ENCODE measurements at places on chromosomes 16 and 17.

GRCh38 chr17:73561111-73561510 lies 83.1 kb downstream of the SDK2 start:
- DNase-seq: no peak

GRCh38 chr17:80377798-80378197 lies 37.2 kb upstream of the ENDOV start:
- no peak for DNase-seq

GRCh38 chr16:66135421-66135831 lies 231.1 kb upstream of the CDH5 start:
- DNase-seq: no peak

DNA sequence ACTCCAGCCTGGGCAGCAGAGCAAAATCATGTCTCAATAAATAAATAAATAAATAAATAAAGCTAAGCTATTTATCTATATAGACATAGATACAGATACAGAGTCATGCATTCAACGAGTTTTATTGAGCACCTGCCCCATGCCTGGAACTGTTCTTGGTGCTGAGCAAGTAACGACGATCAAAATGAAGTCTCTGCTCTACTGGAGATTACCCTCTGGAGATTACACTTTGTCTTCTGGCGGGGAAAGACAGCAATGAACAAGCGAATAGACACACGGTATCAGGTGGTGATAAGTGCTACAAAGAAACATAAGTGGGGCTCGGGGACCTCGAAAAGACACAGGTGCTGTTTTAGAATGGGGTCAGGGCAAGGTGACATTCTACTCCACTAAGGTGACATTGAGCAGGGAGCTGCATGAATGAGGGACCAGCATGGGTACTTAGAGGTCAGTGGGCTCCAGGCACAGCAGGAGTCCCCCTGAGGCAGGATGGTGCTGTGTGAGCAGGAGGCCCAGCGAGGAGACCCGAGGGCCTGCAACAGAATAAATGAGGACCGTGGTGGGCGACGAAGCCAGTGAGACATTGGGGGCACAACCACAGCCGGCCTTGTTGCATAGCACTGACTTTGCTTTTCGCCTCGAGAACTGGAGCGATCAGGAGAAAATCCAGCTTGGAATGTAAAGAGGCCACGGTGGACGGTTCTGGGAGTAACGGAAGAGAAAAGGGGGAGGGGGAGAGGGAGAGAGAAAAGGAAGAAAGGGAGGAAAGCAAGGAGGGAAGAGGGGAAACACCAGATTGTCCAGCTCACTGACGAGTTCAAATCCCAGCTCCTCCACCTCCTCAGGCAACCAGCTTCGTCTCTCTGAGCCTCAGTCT lies 42.4 kb upstream of the MEAK7 start:
- DNase-seq: no peak

GRCh38 chr17:80987941-80988461 lies 3.6 kb upstream of the CHMP6 start:
- no peak for DNase-seq

DNA sequence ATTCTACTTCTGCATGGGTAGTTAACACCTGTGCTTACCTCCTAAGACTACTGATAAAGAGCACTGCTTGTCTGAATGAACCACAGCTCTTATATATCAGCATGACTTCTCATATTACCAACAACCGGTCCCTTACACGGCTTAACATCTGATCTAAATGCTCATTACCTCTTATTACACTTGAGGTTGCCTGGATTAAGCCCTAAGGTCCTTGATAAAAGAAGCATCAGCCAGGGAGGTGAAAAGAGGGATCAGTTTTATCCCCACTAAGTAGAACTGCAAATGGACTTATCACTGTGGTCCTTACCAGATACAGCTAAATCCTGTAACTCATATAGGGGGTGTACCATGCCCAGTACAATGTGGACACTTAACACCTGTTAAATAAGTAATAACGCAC lies 8.2 kb upstream of the RSKR start:
- no peak for DNase-seq

GRCh38 chr17:56740481-56740880 lies 93.2 kb downstream of the C17orf67 start:
- DNase-seq: no peak

DNA sequence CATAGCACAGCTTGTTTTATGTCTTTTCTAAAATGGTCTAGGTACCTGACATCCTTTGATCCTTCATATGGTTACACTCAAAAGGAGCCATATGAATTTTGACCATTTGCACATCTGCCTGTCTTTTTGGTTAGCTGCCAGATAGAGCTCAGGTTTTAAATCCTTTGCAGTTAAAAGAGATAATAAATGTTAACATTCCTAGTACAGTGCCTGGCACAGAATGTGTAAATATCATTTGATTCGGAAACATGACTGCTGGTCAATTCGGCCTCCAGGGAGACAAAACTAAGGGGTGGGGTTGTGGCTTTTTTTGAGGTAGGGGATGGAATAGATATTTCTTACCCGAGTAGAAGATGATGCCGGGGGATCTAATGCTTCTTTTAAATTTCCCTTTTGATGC lies 64.2 kb downstream of the FTO start:
- no peak for DNase-seq

DNA sequence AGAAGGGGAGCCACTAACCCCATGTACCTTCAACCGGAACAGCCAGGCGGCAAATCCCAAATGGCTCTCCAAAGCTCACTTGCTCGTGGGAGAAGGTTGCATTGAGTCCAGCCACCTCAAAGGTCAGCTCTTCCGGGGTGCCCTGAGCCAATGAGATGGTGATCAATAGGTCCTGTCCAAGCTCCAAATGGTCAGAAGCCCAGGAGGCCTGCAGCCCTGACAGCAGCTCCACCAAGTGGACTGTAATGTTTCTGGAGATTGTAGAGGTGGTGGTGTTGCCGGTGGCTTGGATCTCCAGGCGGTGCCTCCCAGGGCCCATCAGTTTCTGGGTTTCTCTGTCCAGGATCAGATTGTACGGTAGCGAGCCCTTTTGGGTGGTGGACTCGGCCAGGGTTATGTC lies 39.9 kb upstream of the BCO1 start:
- DNase-seq: no peak

GRCh38 chr16:9463461-9463860 lies 372.0 kb downstream of the HAPSTR1 start:
- DNase-seq: no peak

DNA sequence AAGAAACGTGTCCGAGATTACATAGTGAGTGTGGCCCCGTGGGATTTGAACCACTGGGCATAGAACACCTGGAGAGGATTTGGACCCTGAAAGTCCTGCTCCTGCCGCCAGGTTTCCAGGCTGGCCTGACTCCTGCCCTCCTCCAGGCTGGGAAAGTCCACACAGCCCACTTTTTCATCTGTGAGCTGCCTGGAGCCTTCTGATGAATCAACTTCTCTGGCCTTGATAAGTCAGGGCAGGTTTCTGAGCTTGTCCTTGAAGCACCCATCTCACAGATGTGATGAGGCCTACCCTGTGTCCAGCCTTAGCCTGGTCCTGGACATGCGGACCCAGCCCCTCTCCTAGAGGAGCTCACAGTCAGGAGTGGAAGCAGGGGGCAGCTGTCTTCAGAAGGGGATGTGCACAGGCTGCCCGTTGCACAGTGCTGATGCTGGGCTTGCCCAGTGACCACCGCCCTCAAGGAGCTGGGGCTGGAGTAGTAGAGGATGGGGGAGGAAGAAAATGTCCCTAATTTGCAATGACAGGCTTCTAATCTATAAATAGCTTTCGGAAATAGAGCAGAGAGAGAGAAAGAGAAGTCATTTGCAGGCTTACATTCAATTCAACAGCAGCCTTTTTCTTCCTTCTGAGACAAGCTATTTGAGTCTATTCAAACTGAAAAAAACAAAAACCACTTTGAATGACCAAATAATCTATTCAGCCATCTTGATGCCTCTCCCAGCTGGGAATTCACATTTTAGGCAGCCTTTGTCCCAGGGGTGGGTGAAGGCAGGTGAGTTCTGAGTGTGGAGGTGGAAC lies 73.5 kb upstream of the DNAJA2 start:
- DNase-seq: no peak

- DNase-seq: no peak
These were observed 179.6 kb upstream of the TNRC6C start for GRCh38 chr17:77778636-77779489.

- no peak for DNase-seq
These were observed 43.9 kb downstream of the ARHGAP27 start for GRCh38 chr17:45388604-45389325.
